ENCODE measurements at places on chromosomes 13 and 19. TPM values are rescaled to one million over a fixed set of nuclear protein-coding genes. Genes with fewer than 3 reads are reported as not detected.

Gene PTGIR
- 57.0 TPM for polyA plus RNA-seq

Gene NLRP9
- polyA plus RNA-seq: not detected

Gene MISP3
- 0.77 TPM for polyA plus RNA-seq

Gene EDDM13
- polyA plus RNA-seq: 0.27 TPM

Gene ZNF497
- polyA plus RNA-seq: 0.28 TPM

Gene SSC5D
- not detected for polyA plus RNA-seq

Gene C19orf33
- polyA plus RNA-seq: 0.43 TPM

Measured in CD14-positive monocyte (primary cell).